ENCODE measurements at places on chromosomes 16 and 17.
A peak's percentile ranks its signal among the peaks of the same experiment; 100 is the strongest.

- DNase-seq: no peak
Measured at GRCh38 chr17:5843366-5844026, 226.7 kb upstream of the WSCD1 start.

GRCh38 chr17:50863221-50863843, 2.8 kb downstream of the TOB1 start:
- DNase-seq: peak; percentile 46

- DNase-seq: peak; percentile 20
Measured at GRCh38 chr17:55301521-55302406, 37.0 kb downstream of the HLF start.

DNA sequence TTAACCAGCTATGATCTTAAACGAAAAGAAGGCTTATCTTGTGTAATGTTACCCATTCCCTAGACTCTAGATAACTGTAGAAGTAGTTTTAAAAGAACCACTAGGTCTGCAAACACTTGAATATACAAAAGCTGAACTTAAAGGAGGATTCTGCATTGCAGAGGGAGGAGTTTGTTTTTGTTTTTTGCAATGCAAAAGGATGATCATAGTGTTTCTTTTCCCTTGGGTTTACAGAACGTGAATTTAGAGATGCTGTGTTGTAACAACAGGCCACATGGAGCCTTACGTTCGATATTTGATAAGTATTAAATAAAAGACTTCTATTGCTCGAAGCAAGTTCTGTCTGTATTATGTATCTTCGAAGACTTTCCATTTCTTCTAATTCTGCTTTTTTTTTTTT, 77.6 kb downstream of the CHD9 start:
- no peak for DNase-seq

- DNase-seq: no peak
Measured at GRCh38 chr16:8858994-8859912, 9.6 kb downstream of the CARHSP1 start.

DNA sequence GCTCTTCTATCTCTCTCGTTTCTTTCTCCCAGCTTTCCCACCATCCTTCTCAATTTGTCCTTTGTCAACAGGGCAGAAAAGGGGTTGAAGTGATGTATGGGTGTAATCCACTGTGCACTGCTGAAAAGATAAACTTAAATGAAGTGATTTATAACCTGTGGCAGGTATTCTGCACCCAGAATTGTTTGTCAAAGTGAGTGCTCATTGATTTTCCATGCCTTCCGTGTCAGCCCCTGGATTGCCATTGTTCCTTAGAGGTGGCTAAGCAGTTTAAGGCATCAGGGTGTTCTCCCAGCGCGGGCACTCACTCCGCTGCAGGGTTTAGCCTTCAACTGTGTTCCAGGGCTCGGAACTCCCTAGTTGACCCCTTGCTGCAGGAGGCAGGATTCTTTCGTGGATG, 82.9 kb downstream of the PITPNC1 start:
- no peak for DNase-seq

DNA sequence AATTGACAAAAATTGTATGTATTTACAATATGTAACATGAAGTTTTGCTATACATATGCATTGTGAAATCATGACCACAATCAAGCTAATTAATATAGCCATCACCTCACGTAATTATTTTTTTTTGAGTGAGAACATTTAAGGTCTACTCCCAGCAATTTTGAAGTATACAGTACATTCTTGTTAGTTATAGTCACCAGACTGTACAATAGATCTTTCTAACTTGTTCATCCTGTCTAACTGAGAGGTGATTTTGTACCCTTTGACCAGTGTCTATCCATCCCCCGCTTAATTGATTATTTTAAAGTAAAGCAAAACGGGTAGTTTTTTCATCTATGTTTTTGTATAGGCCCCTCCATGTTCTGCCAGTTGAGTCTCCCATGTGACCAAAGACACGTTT, 30.3 kb downstream of the NTN1 start:
- no peak for DNase-seq

DNA sequence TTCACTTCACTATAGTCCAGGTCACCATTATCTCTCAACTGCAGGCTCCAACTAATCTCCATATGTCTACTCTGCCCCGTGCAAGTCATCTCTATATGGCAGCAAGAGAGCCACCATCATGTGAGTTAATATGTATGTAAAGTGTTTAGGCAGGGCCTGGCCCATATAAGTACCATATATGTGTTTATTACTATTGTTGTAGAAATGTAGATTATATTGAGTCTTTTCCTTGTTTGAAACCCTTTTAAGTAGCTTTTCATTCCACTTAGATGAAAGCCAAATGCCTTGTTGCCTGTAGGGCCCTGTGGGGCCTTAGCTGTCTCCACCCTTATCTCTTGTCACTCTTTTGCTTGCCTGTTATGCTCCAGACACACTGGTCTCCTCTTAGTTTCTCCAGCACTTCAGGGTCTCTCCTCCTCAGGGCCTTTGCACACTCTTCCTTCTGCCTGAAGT, 164.0 kb downstream of the PHKB start:
- DNase-seq: no peak

GRCh38 chr16:75058806-75059205, 57.8 kb downstream of the LDHD start:
- DNase-seq: no peak

DNA sequence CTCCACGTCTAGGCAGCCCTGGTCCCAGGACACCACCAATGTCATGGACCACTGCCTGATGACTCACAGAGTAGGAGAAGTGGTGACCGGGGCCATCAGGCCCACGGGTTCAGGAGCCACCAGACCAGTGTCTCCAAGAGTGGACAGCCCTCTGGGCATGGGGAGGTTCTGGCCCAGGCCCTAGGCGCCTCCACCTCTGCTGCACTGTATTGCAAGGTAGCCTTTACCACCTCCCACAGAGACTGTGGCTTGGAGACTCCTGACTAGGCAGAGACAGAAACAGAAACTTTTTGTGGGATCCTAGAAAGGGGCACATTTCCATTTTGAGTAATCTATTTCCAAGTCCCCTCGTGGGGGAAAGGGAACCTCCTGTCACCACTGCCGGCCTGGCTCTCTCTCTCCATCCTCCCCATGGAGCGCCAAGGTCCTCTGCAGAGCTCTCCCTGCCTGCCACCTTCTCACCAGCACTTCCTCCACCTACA, 2.9 kb downstream of the CDIP1 start:
- DNase-seq: no peak

DNA sequence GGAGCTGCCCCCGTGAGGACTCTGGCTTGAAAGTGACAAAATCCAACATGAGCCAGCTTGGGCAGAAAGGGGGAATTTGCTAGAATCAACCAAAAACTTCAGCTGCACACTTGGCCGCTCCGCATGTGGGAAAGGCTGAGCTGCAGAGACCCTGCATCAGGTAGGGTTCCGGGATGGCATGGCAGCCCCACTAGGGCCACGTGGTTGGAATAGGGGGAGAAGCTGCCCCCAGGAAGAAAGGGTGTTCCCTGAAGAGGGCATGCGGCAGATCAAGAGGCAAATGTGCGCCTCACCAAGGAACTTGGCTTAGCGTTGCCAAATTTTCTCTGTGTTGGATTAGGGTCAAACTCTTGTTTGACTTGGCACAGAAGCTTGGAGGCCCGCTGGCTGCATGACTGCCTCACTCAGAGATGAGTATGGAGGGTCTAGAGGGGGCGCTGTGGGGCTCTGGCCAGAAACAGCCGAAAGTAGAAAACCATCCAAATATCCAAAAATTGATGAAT, 29.2 kb upstream of the WFIKKN2 start:
- no peak for DNase-seq

- no peak for DNase-seq
Measured at GRCh38 chr17:10116267-10116666, 82.1 kb downstream of the GAS7 start.

DNA sequence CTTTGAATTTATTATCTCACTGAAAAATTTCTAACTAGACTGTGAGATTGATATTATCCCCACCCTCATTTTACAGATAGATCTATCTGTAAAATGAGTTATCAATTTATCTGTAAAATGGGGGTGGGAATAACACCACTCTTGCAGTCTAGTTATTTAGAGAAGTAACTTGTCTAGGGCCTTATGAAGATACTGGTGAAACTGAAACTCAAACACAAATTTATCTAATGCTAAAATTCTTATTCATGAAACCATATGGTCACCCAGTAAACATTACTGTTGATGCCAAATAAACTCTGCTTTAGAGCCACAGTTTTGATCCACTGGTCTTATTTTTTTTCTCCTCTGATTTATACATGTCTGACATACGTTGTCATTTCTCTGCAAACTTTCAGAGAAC, 52.1 kb upstream of the SMIM36 start:
- DNase-seq: no peak

DNA sequence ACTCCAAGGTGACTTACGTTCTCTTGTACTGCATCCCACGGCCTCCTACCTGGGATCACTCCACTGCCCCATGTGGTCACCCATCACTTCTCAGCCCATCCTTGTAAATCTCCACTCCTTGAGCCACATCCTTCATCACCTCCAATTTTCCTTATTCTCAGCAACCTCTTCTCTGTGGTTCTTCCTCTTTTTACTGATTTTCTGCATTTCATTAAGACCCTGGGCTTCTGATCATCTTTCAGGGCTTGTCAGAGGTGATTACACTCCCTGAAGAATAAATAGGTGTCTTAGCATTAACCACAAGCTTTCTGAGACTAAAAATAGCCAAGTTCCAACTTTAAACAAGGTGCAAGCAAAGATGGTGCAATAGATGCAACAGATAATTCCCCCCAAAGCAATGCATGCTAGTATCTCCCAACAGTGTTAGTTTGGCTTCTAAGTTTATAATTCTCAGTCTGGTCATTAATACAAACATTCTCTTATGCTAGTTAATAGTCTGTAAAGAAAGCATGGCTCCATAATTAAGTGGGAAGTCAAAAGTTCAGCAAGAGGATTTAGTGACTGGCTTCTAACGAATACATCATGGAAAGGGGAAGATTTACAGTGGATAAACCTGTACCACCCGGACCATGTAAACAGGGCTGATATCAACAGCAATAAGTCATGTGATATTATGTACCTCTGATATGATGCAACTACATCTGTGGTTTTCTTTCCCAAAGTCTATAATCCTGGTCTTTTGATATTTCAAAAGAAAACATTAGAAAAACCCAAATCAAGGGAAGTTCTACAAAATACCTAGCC, 47.4 kb upstream of the FOXJ1 start:
- DNase-seq: no peak

GRCh38 chr16:47578573-47578972, 117.4 kb downstream of the PHKB start:
- no peak for DNase-seq

DNA sequence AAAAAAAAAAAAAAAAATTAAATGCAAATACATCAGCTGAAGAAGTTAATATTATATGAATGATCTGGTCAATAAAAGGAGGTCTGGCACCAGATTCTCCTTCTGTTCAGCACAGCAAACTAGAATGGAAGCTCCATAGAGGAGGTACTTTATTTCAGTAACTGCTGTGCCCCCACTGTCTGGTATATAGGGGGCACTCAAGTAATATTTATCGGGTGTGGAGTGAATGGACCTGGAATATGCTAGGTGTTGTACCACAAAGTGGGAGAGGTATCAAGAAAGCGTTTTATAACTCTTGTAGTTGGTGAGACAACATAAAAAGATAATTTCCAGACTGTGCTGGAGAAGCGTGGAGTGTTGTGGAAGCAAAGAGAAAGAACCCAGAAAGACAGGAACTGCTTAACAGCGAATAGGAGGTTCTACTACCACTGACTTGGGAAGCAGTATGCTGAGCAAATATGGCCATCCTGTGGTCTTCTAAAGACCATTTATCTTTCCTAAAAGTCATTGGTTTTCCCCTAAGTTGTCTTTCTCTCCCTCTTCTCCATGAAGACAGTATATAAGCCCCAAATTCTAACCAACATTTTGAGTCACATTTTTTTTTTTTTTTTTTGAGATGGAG, 12.2 kb upstream of the PRKCA start:
- DNase-seq: no peak

DNA sequence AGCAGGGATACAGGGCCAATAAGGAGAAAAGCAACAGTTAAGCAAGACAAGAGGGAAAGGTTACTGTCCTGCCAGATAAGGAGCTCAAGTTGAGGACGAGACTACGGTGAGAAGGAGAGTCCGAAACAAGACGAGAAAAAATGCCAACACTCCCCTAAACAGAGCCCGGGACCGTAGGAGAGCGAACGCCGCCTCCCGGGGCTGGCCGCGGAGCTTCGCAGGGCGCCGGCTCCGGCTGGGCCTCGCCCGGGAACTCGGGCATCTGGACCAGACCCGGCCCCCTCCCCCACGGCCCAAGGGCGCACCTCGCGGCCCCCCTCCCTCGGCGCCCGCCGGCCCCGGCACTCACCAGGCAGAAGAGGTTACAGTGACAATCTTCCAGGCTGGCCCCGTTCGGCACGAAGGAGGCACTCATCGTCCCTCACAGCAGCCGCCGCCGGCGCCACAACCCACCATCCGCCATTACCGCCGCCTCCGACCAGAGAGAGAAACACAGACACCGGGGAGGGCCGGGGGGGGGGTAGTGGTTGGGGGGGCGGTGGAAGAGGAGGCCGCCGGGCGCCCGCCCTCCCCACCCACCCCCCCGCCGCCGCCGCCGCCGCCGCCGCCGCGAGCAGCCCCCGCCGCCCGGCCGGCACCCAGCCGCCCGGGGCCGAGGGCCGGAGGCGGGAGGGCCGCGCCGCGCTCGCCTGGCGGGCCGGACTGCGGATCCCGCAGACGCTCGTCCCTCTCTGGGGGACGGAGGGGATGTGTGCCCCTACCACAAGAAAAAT, at the start of gene MED13:
MED13 (minus strand) TSS at position 488 of the 773 bp plus-strand sequence; CDS start at position 415, 73 bp downstream.
- DNase-seq: peak; percentile 69

- no peak for DNase-seq
Measured at GRCh38 chr17:29195465-29196081, 15.4 kb upstream of the MYO18A start.

DNA sequence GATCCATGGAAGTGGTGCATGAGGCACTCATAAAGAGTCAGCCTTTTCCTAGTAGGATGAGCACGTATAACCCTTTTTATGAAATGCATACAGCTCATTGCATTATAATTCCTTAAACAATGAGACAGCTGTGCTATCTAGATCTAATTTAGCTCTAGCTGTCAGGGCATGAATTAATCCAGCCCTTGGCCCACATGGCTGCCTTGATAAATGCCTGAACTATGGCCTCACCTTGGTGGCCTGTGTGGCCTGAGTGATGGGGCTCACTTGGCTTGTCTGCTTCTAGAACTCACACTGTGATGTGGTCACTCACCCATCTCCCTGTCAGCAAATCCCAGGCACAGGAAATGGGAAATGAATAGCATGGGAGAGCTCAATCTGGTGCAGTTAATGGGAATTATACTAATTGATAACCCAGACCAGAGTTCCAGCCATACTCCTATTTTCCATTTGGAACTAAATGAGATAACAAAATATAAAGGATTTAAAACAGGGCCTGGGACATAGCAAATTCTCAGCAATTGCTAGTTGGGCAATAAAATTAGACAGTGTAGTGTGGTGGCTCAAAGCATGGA, 153.6 kb downstream of the HS3ST2 start:
- DNase-seq: no peak

DNA sequence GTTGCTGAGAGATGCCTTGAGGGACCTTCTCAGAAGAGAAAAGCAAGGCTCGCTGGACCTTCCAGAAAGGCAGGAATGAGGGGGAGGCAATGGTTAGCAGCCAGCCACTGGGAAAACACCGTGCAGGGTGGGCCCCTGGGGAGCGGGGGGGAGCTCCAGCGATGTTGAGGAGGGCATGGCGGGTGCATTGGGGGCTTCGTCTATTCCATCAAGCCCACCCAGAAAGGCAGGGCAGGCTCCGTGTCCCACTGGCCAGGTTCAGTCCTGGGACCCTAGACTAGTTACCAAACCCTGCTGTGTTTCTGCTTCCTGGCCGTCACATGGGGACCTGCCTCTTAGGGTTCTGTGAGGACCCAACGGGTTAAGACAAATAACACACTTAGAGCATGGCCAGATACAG, 64.6 kb downstream of the AXIN2 start:
- no peak for DNase-seq

Data from femur (tissue), 1 donor.